ENCODE measurements at places on chromosomes 2 and 18.
A peak's percentile ranks its signal among the peaks of the same experiment; 100 is the strongest.

DNA sequence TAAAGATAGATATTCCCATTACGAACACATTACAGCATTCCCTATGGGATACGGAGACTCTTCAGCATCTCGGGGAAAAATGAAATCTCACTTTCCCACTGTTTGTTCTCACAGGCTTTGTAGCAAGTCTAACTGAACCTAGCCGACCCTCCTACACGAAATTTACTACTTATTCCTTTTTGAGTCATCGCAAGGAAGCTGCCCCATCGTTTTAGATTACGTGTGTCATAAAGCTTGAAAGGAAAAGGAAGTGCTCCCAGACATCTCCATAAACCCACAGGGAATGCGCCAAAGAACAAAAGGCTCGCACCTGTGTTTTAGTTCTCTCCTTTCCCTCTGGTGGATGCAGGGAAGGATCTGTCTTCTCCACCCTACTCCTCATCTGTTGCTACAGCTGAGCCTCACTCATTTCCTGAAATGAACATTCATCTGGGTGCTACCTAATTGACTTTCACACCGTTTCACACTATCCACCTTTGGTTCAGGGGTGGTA lies 76.2 kb upstream of the STK39 start:
- no peaks in the 10 kb centered on the region for H3K4me1 ChIP-seq
- H3K27me3 ChIP-seq: no peaks in the 10 kb centered on the region
- no peak overlapping the region for H3K27ac ChIP-seq

- no peaks in the 10 kb centered on the region for H3K27me3 ChIP-seq
- no peaks in the 10 kb centered on the region for H3K36me3 ChIP-seq
- H3K4me1 ChIP-seq: peaks cover 4% of the 10 kb centered on the region
- no peak overlapping the region for H3K4me3 ChIP-seq
- H3K27ac ChIP-seq: no peak overlapping the region
Observed at GRCh38 chr2:111689941-111690340, 194.1 kb downstream of the ANAPC1 start.

GRCh38 chr2:219526320-219527075 lies 12.2 kb downstream of the ASIC4 start:
- H3K27me3 ChIP-seq: no peaks in the 10 kb centered on the region
- H3K4me1 ChIP-seq: peaks cover 4% of the 10 kb centered on the region
- H3K4me3 ChIP-seq: no peak overlapping the region
- no peak overlapping the region for H3K27ac ChIP-seq
- DNase-seq: no peak

DNA sequence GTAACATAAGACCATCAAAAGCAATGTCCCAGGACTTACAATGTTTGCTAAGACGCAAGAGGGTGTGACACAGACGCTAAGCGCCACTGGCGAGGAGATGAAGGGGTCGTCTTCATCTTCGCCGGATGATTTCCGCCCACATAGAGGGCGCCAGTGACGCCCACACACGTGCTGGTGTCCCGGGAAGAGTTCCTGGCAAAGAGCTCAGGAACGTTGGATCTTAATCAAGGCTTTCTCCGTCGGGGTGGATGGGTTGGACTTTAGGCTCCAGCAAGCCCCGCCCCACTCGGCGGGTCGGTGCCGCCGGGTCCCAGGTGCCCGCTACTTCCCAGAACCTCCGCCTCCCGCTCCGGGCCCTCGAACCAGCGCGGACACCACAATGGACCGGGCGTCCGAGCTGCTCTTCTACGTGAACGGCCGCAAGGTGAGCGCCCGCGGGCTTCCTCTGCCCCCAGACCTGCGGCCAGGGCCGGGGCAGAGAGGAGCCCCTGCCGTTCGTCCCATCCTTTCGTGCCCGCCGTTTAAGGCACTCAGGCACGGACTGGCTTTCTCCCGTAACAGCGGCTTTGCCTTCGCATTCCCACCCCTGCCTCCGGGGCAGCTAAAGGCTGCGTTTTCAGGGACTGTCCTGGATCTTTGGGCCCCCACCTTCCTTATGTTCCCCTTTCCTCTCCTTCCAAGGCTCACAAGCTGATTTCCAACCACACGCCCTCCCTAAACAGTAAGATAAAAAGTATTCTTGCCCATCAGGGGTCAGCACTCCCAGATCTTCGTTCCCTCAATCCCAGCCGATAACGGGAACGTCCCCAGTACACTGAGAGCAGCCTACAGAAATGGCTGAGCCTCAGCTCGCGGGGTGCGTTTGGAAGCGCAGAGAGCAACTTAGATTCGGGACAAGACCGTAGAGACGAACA lies at the start of gene AOX1:
Gene AOX1, plus strand, starts transcription at position 285 of the 914 bp plus-strand sequence. Its CDS starts 95 bp downstream, at position 380.
- no peaks in the 10 kb centered on the region for H3K27me3 ChIP-seq
- H3K4me1 ChIP-seq: peaks cover 3% of the 10 kb centered on the region
- peak within 1 kb of the TSS; percentile 66 for H3K4me3 ChIP-seq
- peak within 1 kb of the TSS; percentile 85 for H3K27ac ChIP-seq

DNA sequence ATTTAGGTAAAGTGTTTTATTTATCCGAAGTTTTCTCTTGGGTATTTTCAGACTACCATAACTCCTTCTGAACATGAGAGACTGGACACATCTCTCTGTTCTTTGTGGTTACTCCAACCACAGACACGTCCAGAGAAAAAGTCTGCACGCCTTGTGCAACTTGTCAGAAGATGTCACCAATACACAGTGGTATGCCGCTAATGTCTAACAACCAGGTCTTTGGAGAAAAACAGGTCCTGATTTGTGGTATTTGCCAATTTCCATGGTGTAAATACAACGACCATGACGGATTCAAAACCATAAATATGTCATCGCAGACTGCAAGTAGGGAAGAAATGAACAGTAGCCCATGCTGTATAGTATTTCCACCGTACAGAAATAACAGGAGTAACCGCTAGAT lies 620.6 kb upstream of the ID2 start:
- no peak for DNase-seq
- no peak overlapping the region for H3K27ac ChIP-seq
- H3K36me3 ChIP-seq: no peaks in the 10 kb centered on the region
- H3K4me3 ChIP-seq: no peak overlapping the region
- H3K27me3 ChIP-seq: no peaks in the 10 kb centered on the region

DNA sequence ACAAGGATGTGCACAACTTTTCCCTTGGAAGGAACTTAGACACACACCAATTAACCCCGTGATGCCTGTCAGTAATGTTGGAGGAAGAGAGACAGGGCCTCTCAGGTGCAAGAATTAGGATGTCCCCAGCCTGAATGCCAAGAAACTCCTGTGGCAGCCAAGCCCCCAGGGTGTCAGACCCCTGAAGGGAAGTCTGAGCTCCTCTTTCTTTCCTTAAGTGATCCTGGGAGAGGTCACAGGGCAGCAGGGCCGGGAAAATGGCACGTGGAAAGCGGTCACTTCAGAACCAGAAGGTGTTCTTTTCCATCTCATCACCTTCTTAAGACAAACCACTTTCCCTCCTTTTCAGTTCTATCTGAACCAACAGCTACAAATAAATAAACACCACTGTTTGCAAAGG lies 185.9 kb downstream of the ANAPC1 start:
- no peaks in the 10 kb centered on the region for H3K36me3 ChIP-seq
- H3K27ac ChIP-seq: no peak overlapping the region
- H3K27me3 ChIP-seq: no peaks in the 10 kb centered on the region
- H3K4me1 ChIP-seq: no peaks in the 10 kb centered on the region
- peak; percentile 28 for DNase-seq
- no peak overlapping the region for H3K4me3 ChIP-seq

GRCh38 chr2:152716805-152717227 lies 445 bp downstream of the PRPF40A start:
- peak overlapping the region; percentile 83 for H3K4me3 ChIP-seq
- no peaks in the 10 kb centered on the region for H3K27me3 ChIP-seq
- H3K27ac ChIP-seq: peak overlapping the region; percentile 73
- H3K36me3 ChIP-seq: peaks cover 6% of the 10 kb centered on the region
- no peaks in the 10 kb centered on the region for H3K4me1 ChIP-seq

GRCh38 chr2:120448436-120448835 lies 102.5 kb downstream of the INHBB start:
- no peak overlapping the region for H3K4me3 ChIP-seq
- H3K27ac ChIP-seq: no peak overlapping the region
- no peak for DNase-seq
- H3K4me1 ChIP-seq: no peaks in the 10 kb centered on the region
- H3K27me3 ChIP-seq: no peaks in the 10 kb centered on the region

DNA sequence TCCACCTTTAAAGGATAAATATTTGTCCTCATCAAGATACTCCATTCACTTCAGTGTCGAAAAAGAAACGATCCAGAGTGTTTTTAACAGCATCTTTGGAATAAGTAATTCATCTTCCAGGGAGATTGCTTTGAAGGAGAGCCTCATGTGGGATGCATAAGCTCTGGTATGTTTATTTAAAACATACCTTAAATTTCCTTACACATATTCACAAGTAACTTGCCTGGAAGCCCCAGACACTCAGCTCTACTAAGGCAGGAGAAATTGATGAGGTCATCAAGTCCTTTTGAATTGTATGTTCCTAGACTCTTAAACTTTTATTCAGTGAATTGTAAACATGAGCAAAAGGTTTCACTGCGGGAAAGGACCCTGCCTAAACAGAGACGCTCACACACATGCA lies 103.0 kb downstream of the CDK15 start:
- no peaks in the 10 kb centered on the region for H3K27me3 ChIP-seq
- no peaks in the 10 kb centered on the region for H3K4me1 ChIP-seq
- H3K27ac ChIP-seq: no peak overlapping the region
- no peak for DNase-seq

- H3K4me3 ChIP-seq: peak overlapping the region; percentile 23
- peak overlapping the region; percentile 18 for H3K27ac ChIP-seq
- DNase-seq: no peak
- no peaks in the 10 kb centered on the region for H3K4me1 ChIP-seq
Observed at GRCh38 chr2:209933499-209934483, 68.6 kb upstream of the RPE start.

- peaks cover 4% of the 10 kb centered on the region for H3K4me1 ChIP-seq
- H3K4me3 ChIP-seq: no peak overlapping the region
- no peaks in the 10 kb centered on the region for H3K36me3 ChIP-seq
- no peaks in the 10 kb centered on the region for H3K27me3 ChIP-seq
- DNase-seq: no peak
- no peak overlapping the region for H3K27ac ChIP-seq
Observed at GRCh38 chr2:15728245-15728938, 136.7 kb downstream of the DDX1 start.

DNA sequence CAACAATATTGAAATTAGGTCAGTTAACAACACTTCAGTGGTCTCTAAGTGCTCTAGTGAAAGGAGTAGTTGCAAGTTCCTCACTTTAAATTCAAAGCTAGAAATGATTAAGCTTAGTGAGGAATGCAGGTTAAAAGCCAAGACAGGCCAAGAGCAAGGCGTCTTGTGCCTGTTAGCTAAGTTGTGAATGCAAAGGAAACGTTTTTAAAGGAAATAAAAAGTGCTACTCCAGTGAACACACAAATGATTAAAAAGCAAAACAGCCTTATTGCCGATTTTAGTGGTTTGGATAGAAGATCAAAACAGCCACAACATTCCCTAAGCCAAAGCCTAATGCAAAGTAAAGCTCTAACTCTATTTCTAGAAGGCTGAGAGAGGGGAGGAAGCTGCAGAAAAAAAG lies 44.7 kb downstream of the ANTXR1 start:
- H3K27me3 ChIP-seq: no peaks in the 10 kb centered on the region
- no peaks in the 10 kb centered on the region for H3K36me3 ChIP-seq
- no peak overlapping the region for H3K4me3 ChIP-seq
- no peak for DNase-seq
- H3K4me1 ChIP-seq: peaks cover 15% of the 10 kb centered on the region
- peak overlapping the region; percentile 64 for H3K27ac ChIP-seq

DNA sequence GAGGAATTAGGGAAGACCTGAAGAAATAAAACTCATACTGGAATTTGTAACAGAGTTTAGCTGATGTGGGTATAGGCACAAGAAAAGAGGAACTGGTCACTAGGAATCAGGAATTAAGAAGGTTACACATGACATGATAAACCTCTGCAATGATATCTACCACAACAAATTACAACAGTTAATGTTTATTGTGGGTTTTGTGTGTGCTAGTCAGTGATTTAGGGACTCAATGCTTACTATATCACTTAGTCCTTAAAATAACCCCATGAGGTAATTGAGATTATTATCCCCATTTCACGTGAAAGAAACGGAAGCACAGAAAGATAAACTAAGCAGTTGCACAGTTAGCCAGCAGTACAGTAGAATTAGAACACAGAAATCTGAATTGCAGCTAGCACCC lies 415.8 kb upstream of the ZEB2 start:
- H3K4me3 ChIP-seq: no peak overlapping the region
- H3K4me1 ChIP-seq: peaks cover 4% of the 10 kb centered on the region
- no peak for DNase-seq
- peak overlapping the region; percentile 12 for H3K27ac ChIP-seq
- no peaks in the 10 kb centered on the region for H3K36me3 ChIP-seq

DNA sequence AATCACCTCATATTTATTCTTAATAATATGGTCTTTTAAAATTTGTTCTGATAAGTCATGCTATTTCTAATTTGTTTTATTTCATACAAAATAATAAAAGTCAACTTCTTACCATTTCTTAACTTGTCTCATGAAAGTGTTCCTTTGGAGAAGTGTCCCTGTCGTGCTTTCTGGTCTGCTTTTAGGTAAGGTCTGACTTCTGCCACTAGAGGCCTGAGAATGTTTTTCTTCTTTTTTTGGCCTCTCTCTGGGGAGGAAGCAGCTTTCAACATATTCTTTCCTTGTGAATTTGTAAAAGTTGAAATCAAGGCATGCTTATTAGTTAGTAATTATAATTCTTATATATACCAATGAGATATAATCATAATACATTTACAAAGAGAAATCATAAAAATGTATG lies 39.4 kb downstream of the MAP2 start:
- H3K36me3 ChIP-seq: no peaks in the 10 kb centered on the region
- no peaks in the 10 kb centered on the region for H3K27me3 ChIP-seq
- DNase-seq: no peak

GRCh38 chr2:211174631-211175030 lies 618.2 kb downstream of the CPS1 start:
- no peak overlapping the region for H3K4me3 ChIP-seq
- H3K36me3 ChIP-seq: no peaks in the 10 kb centered on the region
- DNase-seq: no peak
- H3K4me1 ChIP-seq: no peaks in the 10 kb centered on the region
- no peaks in the 10 kb centered on the region for H3K27me3 ChIP-seq
- H3K27ac ChIP-seq: no peak overlapping the region

DNA sequence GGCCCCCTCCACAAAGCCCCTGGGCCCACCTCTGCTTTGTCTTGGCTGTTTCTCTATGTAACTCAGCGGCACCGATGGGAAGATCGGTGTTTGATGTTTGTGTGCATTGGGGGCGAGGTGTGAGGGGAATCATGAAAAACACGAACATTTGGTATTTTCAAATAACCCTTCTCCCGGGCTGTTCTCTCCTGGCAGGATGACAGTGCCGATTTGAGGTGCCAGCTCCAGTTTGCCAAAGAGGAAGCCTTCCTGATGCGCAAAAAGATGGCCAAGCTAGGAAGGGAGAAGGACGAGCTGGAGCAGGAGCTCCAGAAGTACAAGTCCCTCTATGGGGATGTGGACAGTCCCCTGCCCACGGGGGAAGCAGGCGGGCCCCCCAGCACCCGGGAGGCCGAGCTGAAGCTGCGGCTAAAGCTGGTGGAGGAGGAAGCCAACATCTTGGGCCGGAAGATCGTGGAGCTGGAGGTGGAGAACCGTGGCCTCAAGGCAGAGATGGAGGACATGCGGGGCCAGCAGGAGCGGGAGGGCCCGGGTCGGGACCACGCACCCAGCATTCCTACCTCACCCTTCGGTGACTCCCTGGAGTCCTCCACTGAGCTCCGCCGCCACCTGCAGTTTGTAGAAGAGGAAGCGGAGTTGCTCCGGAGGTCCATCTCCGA lies 78.1 kb downstream of the MTCL1 start:
- H3K36me3 ChIP-seq: no peaks in the 10 kb centered on the region
- H3K27ac ChIP-seq: no peak overlapping the region
- no peaks in the 10 kb centered on the region for H3K27me3 ChIP-seq
- H3K4me1 ChIP-seq: no peaks in the 10 kb centered on the region
- no peak overlapping the region for H3K4me3 ChIP-seq
